ENCODE measurements at places on chromosomes 3 and 15.
A peak's percentile ranks its signal among the peaks of the same experiment; 100 is the strongest.

DNA sequence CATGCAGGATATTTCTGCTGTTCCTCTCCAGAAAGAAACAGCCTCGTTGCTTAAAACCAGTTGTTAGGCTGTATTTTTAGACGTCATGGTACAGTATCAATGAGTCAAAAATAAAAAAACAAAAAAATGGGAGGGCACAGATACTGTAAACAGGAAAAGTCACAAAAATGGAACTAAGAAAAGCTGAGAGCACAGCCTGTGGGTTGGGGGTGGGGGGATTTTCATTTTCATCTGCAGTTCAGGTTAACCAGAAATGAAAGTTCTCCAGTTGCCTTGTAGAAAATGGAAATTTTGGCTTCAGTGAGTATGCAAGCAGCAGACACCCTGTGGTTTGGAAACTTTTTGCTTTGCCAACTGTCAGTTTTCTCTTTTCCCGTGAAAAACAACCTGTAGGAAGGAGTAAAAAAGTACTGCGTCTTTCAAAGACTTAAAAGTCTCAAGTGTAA lies 59.0 kb downstream of the FRMD4B start:
- DNase-seq = no peak

DNA sequence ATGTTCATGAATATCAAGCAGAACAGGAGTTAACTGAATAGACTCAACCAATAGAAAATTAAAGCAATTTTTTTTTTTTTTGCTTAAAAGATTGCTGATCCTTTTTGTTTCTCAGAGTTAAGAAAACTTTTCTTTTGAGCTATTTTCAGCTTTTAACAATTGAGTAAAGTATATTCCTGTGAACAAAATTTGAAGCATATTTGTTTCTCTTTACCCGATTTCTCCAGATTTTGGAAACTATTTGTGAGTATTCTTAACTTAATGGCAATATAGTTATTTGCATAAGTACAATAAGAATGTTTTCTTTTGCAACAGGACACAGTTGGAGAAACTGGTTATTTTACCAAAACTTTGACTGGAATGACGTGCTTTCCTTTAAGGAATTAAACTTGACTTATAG lies 53.4 kb upstream of the C15orf39 start:
- DNase-seq = no peak

DNA sequence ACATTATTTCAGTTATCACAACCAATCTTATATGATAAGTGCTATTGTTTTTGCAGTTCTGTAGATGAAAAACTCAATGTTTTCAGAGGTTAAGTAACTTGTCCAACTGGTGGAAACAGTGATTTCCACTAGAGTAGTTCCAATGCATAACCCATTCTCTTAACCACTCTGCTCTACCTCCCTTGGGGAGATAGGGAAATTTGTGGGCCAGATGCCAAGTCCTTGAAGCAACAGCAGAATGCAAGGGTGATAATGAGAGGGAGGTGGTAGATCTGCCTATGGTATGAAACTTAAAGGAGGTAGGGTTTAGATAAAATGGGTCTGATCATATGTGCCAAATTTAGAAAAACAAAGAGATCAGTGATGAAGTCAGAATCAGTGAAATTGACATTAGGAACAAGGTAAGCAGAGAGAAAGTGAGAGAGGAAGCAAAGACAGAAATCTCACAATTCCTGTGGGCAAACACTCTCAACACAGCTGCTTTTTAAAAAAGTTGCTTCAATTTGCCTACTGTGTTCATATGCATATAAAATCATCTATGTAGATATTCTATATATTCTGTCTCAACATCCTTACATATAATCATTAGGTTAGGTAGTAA lies 50.5 kb upstream of the UBP1 start:
- DNase-seq = no peak

GRCh38 chr3:61936344-61936937 lies 375.1 kb downstream of the PTPRG start:
- no peak for DNase-seq

DNA sequence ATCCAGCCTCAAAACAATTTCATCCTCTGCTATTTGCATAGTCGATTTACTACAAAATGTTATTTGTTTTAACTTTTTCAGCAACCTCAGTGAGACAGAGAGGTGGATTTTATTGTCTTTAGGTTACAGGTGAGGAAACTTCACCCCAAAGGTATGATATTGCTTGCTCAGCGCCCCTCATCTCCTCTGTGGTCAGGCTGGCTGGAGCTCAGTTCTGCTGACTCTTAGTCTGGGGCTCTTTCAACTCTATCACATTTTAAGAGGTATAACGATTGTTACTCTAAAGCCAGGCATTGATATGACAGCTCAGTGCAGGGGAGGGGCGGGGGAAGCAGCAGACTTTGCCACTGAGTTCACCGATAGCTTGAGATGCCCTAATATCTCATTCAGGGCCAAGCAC lies 103.0 kb upstream of the DPH6 start:
- DNase-seq = no peak

GRCh38 chr15:28911310-28911931 lies 25.6 kb downstream of the APBA2 start:
- DNase-seq = no peak

DNA sequence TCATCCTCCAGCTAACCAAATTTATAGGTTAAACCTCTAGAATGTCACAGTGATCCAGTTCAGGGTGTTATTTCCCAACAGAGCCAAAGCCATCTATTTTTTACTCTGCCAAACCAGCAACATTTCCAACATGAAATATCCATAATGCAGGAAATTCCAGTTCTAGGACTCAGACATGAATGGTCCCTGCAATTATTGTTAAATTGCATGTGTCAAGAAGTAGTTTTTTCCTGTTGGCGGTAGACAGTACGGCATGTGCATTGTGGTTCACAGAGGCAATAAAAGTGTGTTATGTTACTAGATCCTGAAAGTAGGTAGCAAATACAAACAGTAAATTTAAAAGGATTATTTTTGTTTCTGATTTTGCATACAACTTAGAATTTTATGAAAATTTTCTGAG lies 215.7 kb upstream of the THBS1 start:
- no peak for DNase-seq

DNA sequence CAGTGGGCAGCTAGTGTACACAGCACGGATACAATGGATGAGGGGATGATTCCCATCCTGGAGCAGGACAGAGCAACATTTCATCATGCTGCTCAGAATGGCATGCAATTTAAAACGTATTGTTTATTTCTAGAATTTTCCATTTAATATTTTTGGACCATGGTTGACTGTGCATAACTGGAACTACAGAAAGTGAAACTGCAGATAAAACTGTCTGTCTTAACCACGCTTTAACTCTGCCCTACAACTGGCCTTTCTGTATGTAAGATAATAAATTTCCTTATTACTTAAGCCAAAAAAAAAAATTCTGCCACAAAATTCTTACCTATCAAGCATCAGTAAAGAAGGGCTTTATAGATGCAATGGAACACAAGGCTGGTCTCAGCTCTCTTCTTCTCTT lies 33.4 kb downstream of the AP3S2 start:
- no peak for DNase-seq

GRCh38 chr3:13532085-13532484 lies 16.8 kb upstream of the FBLN2 start:
- no peak for DNase-seq

- no peak for DNase-seq
These were observed 749 bp downstream of the ITGA11 start for GRCh38 chr15:68431037-68431791.

DNA sequence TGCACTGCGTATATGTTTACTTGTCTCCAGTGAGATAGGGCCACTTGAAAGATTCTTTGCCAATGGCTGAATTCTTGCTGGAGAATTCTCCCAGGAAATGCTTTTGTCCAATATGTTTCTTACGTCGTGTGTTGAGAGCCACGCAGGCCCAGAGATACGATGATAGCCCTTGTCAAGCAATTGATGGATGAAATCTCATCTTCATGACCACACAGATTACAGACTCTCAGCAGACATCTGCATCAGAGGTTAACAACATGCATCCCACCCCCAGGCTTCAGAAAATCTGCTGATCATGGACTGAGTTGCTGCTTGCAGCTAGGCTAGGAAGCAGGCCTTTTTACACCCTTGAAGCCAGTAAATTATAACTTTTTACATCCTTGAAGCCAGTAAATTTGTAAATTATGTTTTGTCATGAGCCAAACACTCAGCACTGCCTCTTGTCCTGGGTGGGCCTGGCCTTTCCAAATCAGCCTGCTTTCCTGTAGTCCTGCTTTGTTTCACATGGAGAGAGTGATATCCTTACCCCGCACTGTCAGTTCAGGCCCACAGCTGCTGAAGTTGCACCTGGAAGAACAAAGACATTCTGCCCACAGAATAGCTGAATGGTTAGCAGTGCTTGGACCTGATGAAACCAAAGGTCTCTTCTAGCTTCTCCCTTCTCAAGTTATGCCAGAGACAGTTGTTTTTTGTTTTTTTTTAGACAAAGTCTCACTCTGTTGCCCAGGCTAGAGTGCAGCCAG lies 84.4 kb downstream of the GPR156 start:
- DNase-seq = no peak

DNA sequence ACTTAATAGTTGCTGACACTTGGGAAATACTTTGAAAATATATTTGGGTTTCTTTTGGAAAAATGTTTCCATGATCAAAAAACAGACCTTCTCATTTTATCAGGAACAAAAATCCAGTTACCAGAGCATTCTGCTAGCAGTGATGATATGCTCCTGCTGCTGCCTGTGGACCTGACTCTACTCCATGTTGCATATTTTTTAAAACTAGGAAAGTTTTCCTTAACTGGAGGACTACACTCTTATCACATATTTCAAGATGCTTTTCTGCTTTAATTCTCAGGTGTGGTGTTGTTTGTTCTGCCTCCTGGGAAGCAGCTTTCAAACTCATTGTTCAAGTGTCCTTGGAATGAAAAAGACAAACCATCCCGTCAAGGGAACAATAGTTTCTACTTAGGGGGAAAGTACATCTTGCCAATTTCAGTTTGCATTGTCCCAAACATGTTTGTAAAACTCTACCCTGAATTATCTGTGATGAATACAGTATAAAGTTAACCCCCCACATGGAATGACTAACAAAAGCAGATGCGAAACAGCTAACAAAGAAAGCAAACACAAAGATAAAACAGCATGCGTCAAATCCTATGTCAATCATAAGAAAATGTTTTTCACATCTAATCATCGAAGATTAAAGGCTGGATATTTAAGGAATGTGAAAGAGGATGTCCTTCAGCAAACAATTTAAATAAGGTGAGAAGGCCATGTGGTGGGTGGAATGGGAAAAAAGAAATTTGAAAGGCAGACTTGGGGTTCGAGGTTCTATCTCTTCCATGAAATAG lies 40.1 kb upstream of the PSMD6 start:
- DNase-seq = no peak

GRCh38 chr3:196641333-196642054 lies 2.0 kb downstream of the NRROS start:
- no peak for DNase-seq

DNA sequence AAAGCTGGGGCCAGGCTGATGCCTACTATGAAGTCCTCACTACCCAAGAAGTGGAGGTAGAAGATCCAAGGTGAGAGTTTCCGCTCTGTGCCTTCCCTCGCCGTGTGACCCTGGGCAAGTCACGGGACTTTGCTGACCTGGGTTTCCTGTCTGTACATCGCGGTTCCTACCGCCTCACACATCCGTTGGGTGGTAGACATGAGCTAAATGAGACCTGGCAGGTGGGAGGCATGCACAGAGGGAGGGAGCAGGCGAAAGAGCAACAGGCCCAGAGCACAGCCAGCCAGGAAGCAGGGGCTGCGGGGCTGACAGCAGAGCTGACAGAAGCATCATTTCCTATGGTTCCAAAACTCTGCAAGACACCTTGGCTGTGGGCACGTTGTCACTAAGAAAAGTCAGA lies 157.3 kb upstream of the BHLHE40 start:
- DNase-seq = peak; percentile 73

DNA sequence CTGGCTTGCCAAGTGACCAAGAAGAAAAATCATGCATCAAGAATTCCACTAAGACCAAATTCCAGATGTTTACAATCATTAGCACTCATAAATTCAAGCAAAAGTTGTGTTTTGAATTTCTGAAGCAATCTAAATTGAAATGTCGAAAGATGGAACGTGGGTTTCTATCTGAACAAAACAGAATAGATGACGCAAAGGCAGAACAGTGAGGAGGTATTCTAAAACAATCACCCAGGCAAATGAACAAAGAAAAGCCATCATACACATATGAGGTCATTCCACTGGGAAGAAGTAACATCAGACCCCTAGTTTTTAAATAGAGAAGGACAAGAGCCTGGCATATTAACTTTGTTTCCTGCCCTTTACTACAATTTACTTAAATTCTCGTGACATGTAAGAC lies 58.0 kb downstream of the MCF2L2 start:
- DNase-seq = no peak

GRCh38 chr3:74648107-74648506 lies 33.6 kb upstream of the CNTN3 start:
- DNase-seq = no peak

DNA sequence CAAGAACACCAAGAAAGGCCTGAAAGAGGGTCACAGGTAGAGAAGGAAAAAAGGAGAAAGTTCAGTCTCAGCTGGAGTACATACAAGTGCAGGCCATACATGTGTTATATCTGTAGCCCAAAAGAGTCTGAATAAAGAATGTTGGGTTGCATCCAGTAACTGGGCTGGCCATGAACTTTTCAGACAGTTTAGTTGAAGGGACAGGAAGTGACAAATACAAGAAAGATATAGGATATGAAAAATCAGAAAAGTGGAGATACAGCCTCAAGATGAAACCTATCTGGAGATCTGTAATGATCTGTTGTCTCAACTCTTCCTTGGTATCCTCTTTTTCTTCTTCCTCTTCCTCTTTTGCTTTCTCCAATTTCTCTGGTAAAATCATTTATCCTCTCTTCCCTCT lies 671.7 kb downstream of the MECOM start:
- no peak for DNase-seq

- DNase-seq = no peak
These were observed 42.7 kb downstream of the EXOG start for GRCh38 chr3:38538773-38539353.

DNA sequence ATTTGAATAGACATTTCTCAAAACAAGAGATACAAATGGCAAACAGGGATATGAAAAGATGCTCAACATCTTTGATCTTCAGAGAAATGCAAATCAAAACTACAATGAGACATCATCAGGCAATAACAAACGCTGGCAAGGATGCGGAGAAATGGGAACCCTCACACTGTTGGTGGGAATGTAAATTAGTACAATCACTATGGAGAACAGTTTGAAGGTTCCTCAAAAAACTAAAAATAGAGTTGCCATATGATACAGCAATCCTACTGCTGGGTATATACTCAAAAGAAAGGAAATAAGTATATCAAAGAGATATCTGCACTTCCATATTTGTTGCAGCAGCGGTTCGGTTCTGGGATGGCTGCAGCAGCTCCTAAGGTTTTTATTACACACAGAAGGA lies 16.8 kb upstream of the LARS2 start:
- DNase-seq = no peak

- DNase-seq = no peak
These were observed 28.1 kb upstream of the CNBP start for GRCh38 chr3:129211772-129212171.

GRCh38 chr3:123284399-123285010 lies 82.8 kb downstream of the SEC22A start:
- DNase-seq = no peak

Measured in activated CD8-positive, alpha-beta memory T cell treated with anti-CD3 and anti-CD28 coated beads for 1 hour (primary cell).